H9 (cell line): ENCODE measurements at places on chromosomes 4 and X. TPM values are rescaled to one million over a fixed set of nuclear protein-coding genes. Genes with fewer than 3 reads are reported as not detected.

The CMC4 gene
- total RNA-seq, result 6.2 and 7.2 TPM in 2 replicates

The AFAP1 gene
- 5.4 and 6.5 TPM in 2 replicates for total RNA-seq

The DGKK gene
- total RNA-seq, result 1.4 and 1.6 TPM in 2 replicates

The RBMX gene
- total RNA-seq, result 409 and 414 TPM in 2 replicates

The ABLIM2 gene
- 0.90 and 1.0 TPM in 2 replicates for total RNA-seq

The GPR82 gene
- total RNA-seq, result not detected in 2 replicates

The DAPP1 gene
- not detected in 2 replicates for total RNA-seq

The FAM9B gene
- total RNA-seq, result not detected in 2 replicates

The OTUD6A gene
- 0.18 TPM in 1 of 2 replicates, not detected in the other for total RNA-seq

The LPAR4 gene
- total RNA-seq, result 6.0 and 6.4 TPM in 2 replicates

The MAGEB1 gene
- 0.17 and 0.18 TPM in 2 replicates for total RNA-seq

The PCSK1N gene
- total RNA-seq, result 3.9 and 4.0 TPM in 2 replicates

The ARL9 gene
- 0.48 TPM in 1 of 2 replicates, not detected in the other for total RNA-seq

The ANXA3 gene
- 20.6 and 21.6 TPM in 2 replicates for total RNA-seq

The LANCL3 gene
- total RNA-seq, result 0.26 and 0.48 TPM in 2 replicates
